Amniotic stem cell (primary cell): ENCODE measurements at places on chromosomes 7 and 10.

- DNase-seq: no peak
Observed at GRCh38 chr10:78642269-78642816, 426.4 kb upstream of the ZMIZ1 start.

DNA sequence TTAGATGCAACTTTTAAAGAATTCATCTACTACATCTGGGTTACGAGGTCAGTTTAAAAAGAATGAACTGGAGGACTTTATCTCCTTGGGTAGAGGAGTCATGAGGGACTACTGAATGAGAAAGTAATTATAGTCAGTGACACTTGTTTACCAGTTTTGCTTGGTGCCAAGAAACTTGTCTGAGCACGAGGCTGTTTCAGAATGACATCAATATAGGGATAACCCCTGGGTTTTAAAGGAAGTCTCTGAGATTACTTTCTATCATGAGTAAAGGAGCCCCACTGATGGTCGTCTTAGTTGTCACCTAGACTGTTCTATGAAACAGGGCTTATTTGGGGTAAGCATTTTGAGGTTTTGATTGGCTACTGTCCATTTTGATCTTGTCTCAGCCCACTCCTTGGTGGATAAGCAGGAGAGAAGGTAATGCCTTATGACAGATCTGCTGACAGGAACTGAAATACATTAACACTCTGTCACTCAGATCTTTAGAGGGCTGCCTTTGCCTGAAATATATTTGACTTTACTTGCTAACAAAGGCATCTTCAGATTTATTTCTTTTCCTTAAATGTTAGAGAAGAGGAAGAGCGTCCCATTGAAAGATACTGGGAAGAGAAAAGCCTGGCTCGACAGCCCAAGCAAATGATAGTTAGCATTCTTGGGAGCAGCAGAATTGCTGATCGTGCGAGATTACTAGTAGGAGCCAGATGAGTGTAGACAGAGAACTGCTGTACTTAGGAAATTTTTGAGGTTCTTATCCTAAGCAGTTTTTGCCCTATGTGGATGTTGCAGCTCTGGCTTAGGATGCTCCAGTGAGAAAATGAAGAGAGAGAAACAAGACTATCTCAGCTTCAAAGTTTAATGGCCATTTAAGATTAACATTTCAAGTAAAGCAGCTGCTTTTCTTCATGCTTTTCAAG, 299.2 kb upstream of the LRGUK start:
- DNase-seq: no peak

DNA sequence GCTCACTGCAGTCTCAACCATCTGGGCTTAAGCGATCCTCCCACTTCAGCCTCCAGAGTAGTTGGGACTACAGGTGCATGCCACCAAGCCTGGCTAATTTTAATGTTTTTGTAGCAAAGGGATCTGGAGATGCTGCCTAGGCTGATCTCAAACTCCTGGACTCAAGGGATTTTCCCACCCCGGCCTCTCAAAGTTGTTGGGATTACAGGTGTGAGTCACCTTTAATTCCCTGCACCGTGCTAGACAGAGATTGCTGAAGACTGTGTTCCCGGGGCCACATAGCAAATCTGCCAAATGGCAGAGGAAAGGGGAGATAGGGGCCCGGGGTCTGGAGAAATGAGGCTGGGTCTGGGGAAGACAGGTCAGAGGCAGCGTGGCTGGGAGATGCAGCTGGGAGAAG, 20.6 kb upstream of the PSMG3 start:
- no peak for DNase-seq

- no peak for DNase-seq
Observed at GRCh38 chr10:76974017-76974691, 663.5 kb downstream of the KCNMA1 start.

- DNase-seq: no peak
Observed at GRCh38 chr7:67661-68395, 124.5 kb upstream of the FAM20C start.
